ENCODE measurements at places on chromosomes 6 and 20.

- DNase-seq: no peak
Observed at GRCh38 chr20:52536841-52537400, 345.3 kb upstream of the ZFP64 start.

DNA sequence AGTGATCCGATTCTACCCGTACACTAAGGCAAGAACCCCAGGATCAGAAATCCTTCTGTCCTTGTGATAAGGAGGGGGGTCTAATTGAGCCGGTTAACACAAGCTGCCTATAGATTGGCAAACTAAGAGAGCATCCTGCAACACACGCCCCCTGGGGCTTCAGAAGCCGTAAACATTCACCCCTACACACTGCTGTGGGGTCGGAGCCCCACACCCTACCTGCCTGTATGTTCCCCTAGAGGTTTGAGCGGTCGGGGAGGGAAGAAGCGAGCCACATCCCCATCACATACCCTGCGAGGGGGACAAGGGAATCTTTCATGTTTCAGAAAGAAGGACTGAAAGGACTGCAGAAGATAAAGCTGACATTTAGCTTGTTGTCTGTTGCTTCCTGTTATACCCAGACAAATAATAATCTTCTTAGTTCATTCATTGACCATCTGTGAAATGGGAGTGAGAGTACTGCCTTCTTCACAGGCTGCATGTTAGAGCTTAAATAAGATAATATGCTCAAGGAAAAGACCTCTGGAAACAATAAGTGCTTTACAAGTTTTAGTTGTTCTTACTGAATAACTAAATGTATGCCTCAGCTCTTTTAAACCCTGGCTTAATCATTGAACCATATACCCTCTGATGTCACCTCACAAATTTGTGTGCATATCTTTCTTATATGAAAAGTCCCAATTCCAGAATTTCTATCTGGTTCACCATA, 74.2 kb upstream of the RNF217 start:
- DNase-seq: no peak

GRCh38 chr6:77650098-77650663, 2.7 kb upstream of the MEI4 start:
- peak; percentile 2 for DNase-seq

DNA sequence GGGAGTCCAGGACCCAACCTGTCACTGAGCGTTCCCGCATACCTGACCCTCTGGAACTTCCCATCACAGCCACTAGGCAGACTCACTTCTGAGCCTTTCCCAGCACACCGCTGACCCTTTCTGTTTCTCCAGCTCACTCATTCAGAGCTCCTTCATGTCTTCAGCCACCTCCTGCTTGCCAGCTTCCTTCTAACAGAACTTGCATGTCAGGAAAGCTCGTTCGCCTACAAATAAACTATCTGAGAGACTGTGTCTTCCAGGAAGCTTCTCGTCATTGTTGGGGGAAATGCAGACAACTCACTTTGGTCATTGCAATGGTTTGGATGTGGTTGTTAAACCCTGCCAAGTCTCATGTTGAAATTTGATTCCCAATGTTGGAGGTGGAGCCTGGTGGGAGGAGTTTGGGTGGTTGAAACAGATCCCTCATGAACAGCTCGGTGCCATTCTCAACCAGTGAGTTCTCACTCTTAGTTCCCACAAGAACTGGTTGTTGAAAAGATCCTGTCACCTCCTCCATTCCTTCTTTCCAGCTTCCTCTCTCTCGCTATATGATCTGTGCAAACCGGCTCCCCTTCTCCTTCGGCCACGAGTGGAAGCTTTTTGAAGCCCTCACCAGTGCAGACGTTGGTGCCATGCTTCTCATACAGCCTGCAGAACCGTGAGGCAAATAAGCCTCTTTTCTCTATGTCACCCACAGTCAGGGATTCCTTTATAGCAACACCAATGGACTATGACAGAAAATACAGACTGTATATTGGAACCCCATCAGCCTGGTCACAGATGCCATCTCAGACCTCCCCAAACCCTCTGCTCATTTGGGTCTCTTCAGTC, 1.4 kb upstream of the MUC21 start:
- DNase-seq: no peak

GRCh38 chr20:24612799-24613775, 143.7 kb downstream of the SYNDIG1 start:
- no peak for DNase-seq

- DNase-seq: no peak
Observed at GRCh38 chr6:73017476-73017875, 207.8 kb downstream of the KHDC1L start.

DNA sequence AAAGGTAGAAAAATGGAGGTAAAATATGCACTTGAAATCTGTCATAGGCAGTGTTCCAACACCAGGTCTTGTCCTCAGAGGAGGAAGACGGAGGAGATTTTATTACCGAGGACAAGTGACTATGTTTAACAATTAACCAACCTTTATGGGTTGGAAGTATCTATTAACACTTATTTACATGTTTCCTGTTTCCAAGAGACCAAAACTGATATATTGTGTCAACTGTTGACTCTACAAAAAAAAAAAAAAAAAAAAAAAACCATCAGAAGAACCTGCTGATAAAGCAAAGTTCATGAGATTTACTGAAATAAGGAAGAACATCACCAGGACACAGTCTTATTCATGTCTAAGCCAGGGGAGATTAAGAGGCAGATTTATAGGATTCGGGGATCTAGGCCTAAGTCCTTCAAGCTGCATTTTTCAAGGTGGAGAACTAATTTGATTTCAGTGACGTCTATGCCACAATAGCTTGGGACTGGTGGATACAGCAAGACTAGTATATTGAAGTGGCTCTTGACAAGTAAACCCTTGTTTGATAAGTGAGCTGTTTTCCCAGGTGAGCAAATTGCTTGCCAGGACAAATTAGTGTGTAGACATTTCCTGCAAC, 126.6 kb upstream of the NAA20 start:
- no peak for DNase-seq

DNA sequence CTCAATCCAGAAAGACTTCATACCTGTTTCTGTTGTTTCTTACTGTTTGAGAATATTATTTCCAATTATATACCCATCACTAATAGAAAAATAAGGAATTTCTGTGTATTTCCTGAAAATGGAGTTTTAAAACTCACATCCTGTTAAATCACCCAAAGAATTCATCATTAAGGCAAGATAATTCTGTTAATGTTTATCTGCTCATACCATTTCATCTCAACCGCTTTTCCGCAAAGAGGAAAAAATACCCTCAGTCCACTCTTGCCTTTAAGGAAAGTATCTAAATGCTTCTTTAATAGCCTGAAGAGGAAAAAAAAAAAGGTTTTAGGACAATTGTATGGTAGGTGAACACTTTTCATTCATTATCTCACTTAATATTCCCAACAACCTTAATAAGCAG, 7.3 kb downstream of the TPMT start:
- no peak for DNase-seq

DNA sequence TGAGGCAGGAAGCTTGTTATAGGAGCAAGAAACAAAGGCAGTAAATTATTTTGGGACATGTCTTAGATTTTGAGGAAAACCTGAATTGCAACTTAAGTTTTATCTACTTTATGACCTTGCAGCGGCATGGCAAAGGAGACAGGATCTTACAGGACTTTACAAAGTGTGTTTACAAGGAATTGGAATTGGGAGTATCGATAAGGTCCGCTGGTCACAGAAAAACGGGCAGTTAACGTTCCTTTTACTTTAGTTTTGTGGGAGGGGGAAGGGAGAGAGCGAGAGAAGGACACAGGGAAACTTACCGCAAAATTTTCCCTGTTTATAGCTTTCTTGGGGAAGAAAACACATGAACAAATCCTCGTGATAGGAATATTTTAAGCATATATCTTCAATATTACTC, 1607.2 kb downstream of the GRIK2 start:
- DNase-seq: no peak
